ENCODE measurements at places on chromosomes 6 and 20. TPM values are rescaled to one million over a fixed set of nuclear protein-coding genes. Genes with fewer than 3 reads are reported as not detected.

- no peak overlapping the region for H3K4me3 ChIP-seq
- no peak overlapping the region for H3K27ac ChIP-seq
- DNase-seq: no peak
- no peaks in the 10 kb centered on the region for H3K4me1 ChIP-seq
- peaks cover 38% of the 10 kb centered on the region for H3K36me3 ChIP-seq
Observed at GRCh38 chr6:130159956-130160355, 62.8 kb downstream of the SAMD3 start.

DNA sequence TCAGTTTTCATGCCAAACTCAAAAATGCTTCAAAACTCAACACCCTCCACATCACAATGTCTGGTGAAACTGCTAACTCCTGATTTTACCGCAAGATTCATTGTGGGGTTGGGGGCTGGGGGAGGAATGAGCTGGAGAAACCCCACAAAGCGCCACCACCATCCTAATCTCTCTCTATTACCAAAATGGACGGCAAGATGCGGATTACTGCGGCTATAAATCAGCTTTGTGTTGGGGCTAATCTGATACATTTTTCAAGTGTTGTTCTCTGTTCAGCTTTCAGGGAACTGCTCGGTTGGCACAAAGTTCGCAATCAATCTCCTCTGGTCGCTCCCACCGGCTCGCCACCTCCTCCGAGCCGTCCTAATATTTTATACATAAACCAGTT, 83.7 kb downstream of the TMEM242 start:
- H3K27me3 ChIP-seq: peaks cover 47% of the 10 kb centered on the region
- DNase-seq: no peak
- H3K36me3 ChIP-seq: no peaks in the 10 kb centered on the region
- H3K4me1 ChIP-seq: peaks cover 24% of the 10 kb centered on the region
- H3K27ac ChIP-seq: no peak overlapping the region

DNA sequence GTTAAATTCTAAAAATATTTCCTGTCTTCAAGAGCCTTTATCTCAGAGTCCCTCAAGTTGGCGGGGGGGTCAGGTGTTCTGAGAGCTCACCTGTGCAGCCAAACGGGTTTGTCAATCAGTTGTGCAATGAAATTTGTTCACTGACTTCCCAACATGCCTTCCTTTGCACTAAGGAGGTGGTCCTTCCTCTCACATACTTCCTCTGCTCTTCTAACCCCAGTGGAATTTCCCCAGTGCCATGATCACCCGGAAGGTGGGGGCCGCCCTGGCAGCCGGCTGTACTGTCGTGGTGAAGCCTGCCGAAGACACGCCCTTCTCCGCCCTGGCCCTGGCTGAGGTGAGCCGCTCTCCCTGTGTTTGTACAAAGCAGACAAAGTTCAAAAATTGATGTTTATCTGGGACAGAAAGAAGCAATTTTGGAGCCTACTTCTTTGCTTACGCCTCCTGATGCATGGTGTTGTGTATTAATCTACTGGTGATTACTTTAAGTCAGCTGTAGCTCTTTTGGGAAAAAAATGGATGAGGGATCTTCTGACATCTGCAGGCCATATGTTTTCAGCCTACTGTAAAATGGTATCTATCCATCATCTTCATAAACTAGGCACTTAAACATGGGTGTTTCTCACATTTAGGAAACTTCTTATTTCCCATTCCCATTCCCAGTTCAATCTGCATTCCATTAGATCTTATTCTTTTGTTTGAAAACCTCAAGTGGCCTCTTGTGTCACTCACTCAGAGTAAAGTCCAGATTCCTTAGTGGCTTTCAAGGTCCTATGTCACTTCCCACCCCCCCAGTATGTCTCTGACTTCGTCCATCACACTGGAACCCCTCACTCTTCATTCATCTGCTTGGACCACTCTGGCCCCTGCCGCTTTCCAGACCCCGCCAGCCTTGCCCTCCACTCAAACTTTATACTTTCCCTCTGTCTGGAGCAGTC, 10.1 kb downstream of the ALDH5A1 start:
- no peak overlapping the region for H3K27ac ChIP-seq
- no peaks in the 10 kb centered on the region for H3K27me3 ChIP-seq
- H3K36me3 ChIP-seq: peaks cover 6% of the 10 kb centered on the region
- no peak overlapping the region for H3K4me3 ChIP-seq

Gene HCRTR2
- total RNA-seq: not detected

- peaks cover 15% of the 10 kb centered on the region for H3K27me3 ChIP-seq
- no peaks in the 10 kb centered on the region for H3K4me1 ChIP-seq
- H3K4me3 ChIP-seq: no peak overlapping the region
- DNase-seq: no peak
Observed at GRCh38 chr6:46287681-46288080, 116.9 kb upstream of the ENPP5 start.

- no peak for DNase-seq
- no peaks in the 10 kb centered on the region for H3K27me3 ChIP-seq
- no peaks in the 10 kb centered on the region for H3K36me3 ChIP-seq
- no peak overlapping the region for H3K27ac ChIP-seq
- no peaks in the 10 kb centered on the region for H3K4me1 ChIP-seq
Observed at GRCh38 chr6:168385037-168385759, 55.8 kb upstream of the SMOC2 start.

DNA sequence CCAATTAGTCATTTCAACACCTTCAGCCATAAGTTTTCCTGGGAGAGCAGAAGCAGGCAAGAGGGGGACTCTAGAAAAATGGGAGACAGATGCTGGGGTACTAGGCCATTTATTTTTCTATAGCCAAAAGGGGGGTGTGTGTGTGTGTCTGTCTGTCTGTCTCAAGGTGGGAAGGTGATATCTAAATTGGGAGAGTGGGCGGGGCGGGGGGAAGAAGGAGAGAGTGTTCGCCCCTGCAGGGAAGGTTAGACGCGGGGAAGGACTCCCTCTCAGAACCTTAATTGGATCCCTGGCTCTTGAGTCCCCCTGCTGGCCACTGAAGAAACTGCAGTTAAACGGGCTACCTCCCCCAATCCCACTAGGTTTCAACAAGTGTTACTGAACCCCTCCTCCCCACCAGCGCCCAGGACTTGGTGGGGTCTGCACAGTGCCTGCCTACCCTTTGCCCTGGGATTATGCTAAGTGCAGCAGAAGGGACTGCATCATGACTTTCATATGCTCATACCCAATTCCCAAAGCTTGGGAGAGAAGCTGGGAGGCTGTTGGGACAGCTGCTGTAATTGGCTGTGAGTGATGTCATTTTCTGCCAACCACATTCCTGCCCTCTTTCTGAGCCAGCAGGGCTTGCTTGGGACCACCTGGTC, 45.8 kb downstream of the FOXP4 start:
- no peaks in the 10 kb centered on the region for H3K4me1 ChIP-seq
- H3K4me3 ChIP-seq: no peak overlapping the region
- DNase-seq: peak; percentile 85
- no peaks in the 10 kb centered on the region for H3K36me3 ChIP-seq
- H3K27ac ChIP-seq: no peak overlapping the region

- no peak overlapping the region for H3K4me3 ChIP-seq
- H3K27ac ChIP-seq: no peak overlapping the region
- no peaks in the 10 kb centered on the region for H3K4me1 ChIP-seq
- no peak for DNase-seq
Observed at GRCh38 chr6:93713974-93714373, 294.6 kb upstream of the EPHA7 start.

Gene PTPRT
- total RNA-seq: not detected
